AML-193 (cell line): ENCODE measurements at places on chromosomes 11 and 22.
A peak's percentile ranks its signal among the peaks of the same experiment; 100 is the strongest.

DNA sequence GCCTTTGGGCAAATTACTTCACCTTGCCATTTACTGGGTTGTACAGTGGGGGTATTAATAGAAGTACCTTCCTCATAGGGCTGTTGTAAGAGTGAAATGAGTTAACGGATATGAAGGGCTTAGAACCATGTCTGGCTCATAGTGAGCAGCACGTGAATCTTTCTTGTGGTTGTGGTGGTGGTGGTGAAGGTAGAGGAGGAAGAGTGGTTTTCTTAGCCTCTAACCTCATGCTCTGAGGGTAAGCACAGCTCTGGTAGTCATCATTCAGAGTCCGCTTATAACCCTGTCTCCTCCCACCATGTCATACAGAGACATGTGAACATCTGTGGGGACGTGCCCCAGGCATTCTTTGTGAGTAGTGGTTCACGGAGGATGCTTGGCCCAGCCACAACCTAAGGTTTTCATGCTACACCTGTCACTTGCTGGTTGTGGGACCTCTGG lies 43.6 kb downstream of the TEAD1 start:
- no peak for DNase-seq

DNA sequence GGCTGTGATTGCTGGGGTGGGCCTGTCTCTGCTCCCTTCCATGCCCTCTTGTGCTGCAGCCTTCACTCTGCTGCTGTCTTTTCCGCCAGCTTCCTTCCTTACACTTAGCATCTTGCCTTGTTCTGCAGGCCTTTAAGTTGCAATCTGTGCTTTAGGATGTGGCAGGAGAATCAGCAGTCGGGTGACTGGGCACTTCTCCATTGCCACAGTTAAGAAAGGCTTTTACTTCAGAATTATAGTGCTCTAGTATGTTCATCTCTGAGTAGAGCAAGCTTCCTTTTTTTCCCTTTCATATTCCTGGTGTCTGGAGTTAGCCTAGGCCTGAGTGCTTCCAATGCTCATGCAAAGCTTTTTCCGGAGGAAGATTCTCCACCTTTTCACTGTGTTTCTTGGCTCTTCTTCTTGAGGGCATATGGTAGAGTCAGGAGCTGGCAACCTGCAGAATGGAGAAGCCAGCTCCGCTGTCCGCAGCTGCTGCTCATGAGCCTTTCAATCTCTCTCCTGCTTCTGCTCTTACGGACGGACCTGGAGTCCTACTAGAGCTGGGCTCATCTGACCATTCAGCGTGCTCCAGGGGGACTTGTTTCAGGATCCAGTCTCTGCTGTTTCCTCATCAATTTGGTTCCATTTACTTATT lies 20.2 kb downstream of the PPP6R2 start:
- DNase-seq, result no peak

- no peak for DNase-seq
Measured at GRCh38 chr11:35344681-35345574, 74.4 kb downstream of the SLC1A2 start.

GRCh38 chr11:61945191-61945590 lies 5.0 kb upstream of the BEST1 start:
- DNase-seq, result no peak

- no peak for DNase-seq
Measured at GRCh38 chr11:35804451-35805040, 139.3 kb upstream of the LDLRAD3 start.

- no peak for DNase-seq
Measured at GRCh38 chr11:34827228-34827627, 89.0 kb downstream of the APIP start.

DNA sequence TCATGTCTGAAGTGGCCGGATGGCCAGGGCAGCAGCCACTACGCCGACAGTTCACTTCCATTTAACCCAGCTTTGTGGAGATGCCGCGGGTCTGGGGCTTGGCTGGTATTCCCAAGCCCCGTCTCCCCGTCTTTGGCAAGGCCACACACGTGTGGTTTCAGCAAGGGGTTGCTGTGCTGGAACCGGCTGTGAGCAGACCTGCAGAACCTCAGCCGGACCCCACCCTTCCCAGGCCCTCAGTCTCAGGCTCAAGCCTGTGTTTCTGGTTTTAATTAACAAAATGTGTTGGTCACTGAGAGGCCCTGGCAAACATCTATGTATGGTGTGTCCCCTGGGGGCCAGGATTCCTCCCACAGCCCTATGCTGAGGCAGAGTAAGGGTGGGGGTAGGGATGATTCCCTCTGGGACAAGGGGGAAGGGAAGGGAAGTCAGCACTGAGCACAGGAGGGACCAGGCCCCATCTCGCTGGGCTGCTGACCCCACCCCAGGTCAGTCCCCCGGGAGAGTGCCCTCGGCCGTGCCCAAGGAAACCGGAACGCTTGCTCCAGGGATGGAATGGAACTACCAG lies 9.3 kb downstream of the OSBPL5 start:
- DNase-seq, result no peak

- DNase-seq, result no peak
Measured at GRCh38 chr22:40502919-40503318, 132.5 kb downstream of the SGSM3 start.

DNA sequence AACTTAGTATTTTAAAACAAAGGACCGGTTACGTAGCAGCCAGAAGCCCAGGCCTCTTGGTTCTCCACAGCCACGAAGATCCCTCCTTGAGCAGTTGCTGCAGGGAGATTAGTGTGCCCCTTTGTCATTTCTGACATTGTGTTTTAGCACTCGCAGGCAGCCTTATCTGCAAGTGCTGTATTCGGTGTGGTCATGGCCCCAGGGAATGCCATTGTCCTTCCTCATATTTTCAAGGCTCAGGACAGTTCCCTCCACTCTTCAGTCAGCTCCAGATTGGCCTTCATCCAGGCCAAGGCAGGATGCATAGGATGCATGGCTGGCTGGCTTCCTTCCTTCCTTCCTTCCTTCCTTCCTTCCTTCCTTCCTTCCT lies 88.5 kb downstream of the ZBTB16 start:
- DNase-seq, result no peak

DNA sequence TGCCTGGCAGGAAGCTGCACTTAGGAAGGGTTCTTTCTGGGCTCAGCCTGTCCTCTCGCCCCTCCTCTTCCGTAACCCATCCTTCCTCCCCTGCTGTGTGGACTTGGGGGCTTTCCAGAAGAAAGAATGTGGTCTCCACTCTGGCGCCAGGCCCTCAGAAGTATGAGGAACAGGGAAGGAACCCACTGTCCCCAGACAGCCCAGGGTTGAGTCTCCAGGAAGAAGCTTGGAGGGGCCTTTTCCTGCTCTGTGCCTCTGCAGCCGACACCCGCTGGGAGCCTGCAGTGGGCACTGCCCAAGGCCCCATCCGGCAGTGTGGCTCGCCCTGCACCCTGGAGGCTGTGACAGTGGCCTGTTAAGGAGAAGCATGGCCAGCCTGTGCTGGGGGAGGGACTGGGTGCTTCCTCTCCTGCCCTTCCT lies 112.6 kb downstream of the ST3GAL4 start:
- DNase-seq, result no peak

- DNase-seq, result no peak
Measured at GRCh38 chr11:10524471-10524870, 16.5 kb downstream of the RNF141 start.

DNA sequence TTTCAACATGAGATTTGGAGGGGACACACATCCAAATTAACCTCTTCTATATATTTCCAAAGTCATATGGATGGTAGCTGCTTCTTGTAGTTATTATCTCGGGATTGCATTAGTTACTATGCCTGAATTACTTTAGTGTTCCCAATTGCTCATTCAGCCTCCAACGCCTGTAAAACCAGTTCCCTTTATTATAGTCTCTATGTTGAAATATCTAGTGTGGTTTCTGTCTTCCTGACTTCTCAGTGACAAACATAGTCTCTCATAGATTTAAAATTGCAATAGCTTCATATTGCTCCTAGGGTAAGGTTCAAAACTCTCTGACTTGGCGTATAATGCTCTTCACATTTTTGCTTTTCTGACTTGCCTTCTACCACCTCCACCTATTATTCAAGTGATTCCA lies 366.4 kb downstream of the CASP12 start:
- DNase-seq, result peak; percentile 78

DNA sequence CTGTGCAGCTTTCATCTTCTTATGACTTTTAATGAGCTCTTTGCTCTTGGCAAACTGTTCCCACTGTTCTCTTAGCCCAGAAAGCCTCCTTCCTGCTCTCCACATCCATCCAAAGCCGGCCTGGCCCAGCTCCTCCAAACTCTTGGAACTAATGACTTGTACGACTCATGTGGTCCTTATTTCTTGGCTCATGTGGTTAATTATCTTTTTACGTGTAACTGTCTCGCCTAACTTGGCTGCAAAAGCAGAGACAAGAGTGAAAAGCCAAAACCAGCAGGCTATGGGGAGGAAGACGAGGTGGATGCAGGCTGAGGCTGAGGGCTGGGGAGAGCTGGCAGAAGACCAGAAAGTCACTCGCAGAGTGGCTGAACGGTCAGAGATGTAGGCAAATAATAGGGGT lies 5.5 kb downstream of the CSNK2A3 start:
- no peak for DNase-seq

DNA sequence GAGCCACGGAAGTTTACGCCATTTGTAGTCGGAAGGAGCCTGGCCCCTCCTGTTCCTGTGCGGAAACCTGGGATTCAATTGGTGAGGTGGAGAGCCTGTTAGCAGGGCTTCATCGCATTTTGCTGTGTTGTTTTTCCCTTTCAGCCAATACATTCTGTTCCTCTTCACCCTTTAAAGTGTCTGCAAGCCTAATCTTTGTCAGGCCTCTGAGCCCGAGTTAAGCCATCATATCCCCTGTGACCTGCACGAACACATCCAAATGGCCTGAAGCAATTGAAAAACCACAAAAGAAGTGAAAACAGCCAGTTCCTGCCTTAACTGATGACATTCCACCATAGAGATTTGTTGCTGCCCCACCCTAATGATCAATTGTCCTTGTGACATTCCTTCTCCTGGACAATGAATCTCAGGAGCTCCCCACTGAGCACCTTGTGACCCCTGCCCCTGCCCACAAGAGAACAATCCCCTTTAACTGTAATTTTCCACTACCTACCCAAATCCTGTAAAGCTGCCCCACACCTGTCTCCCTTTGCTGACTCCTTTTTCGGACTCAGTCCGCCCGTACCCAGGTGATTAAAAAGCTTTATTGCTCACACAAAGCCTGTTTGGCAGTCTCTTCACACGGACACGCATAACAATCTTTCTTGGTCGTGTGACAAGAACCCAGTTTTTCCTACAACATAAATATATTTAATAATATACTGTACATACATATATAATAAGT lies 37.1 kb upstream of the MMP12 start:
- DNase-seq, result no peak

DNA sequence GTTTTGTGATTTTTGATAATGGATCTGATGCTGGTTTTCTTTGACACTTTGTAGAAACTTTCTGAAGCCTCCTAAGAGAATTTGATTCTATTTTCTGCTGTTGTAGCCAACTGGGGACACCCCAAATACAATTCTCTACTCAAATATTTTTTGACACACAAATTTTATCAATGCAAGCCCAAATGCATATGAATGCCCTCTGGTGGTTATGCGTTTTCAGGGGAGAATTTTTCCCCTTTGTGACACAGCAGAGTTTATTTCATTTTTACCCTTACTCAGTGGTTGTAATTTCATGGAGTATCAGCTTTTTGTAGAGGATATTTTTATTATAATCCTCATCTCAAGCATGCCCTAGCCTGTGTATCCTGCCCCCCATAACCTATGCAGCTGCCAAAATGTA lies 44.7 kb upstream of the MTMR2 start:
- DNase-seq, result no peak

GRCh38 chr11:60993615-60994014 lies 22.1 kb downstream of the CD6 start:
- DNase-seq, result no peak

GRCh38 chr22:25110846-25111578 lies 88.6 kb upstream of the CRYBB3 start:
- no peak for DNase-seq

DNA sequence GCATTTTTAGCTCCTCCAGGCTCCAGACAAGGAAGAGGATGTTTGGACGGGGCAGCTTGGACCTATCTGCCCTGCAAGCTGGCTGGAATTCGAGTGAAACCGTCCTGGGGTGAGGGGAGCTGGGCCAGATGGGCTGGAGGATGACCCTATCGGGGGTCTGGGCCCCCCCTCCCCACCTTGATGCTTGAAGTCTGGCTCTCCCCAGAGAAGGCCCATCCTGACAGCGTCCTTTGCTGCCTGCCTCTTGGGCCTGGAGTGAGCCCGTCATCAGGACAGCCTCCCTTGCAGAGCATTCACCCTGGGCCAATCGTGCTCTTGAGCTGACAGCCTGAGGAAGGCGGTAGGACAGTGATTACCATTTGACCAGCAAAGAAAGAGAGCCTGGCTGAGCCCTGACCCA lies 5.3 kb upstream of the PDGFB start:
- DNase-seq, result no peak

GRCh38 chr11:108069947-108070346 lies 51.4 kb upstream of the ACAT1 start:
- DNase-seq, result no peak

- DNase-seq, result no peak
Measured at GRCh38 chr11:31757260-31757835, 53.8 kb downstream of the PAX6 start.

GRCh38 chr11:14386895-14387480 lies 28.0 kb upstream of the RRAS2 start:
- no peak for DNase-seq

DNA sequence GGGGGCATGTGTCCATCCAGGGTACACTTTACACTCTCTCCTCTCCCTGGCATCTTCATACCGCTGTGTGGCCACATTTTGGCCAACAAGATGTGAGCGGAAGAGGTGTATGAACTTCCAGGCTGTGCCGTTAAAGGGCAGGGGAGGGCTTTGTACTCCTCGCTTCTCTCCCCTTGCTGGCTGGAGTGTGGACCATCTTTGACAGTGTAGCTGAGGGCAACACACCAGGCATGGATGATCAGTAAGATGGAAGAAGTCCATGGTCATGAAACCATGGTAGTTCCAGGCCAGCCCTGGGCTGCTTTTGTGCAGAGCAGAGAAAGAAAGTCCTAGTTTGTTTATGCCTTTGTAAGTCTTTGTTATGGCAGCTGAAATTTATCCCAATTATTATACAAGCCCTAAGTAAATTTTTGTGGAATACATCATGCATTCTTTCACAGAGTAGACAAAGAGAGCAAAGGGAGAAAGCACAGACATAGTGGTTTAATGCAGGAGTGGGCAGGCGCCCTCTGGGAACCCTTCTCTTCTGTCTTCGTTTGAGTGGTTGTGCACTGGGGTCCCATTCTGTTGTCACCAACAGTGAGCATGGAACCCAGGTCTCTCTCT lies 70.4 kb downstream of the FBXO7 start:
- DNase-seq, result no peak

- DNase-seq, result peak; percentile 58
Measured at GRCh38 chr11:60265373-60266214, 14.9 kb upstream of the MS4A4A start.

GRCh38 chr11:25790396-25790795 lies 541.5 kb upstream of the ANO3 start:
- DNase-seq, result no peak

DNA sequence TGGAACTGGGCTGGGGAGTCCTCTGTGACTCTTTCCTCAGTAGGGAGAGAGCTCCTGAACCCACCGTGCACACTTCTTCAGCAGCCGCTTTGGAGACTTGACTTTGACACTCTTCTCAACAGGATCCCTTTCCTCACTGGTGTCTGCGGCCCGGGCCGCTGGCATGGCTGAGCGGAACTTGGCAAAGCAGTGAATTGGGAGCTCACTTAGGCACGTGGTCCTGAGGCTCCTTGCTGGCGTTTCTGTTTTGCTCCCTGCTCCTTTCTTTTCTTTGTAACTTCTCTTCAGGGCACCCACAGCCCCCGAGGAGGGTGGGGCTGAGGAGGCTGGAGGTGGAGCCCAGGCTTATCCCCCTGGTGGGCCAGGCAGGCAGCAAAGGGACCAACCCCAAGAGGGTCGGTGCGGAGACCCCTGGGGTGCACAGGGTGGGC lies 8.4 kb upstream of the KCNQ1OT1 start:
- DNase-seq, result no peak

- no peak for DNase-seq
Measured at GRCh38 chr11:64157631-64158394, 8.1 kb downstream of the MACROD1 start.
